D341Med (cell line): ENCODE measurements at places on chromosomes 7 and 10.

- no peak for DNase-seq
These were observed 76.1 kb upstream of the LYZL2 start for GRCh38 chr10:30705625-30706149.

DNA sequence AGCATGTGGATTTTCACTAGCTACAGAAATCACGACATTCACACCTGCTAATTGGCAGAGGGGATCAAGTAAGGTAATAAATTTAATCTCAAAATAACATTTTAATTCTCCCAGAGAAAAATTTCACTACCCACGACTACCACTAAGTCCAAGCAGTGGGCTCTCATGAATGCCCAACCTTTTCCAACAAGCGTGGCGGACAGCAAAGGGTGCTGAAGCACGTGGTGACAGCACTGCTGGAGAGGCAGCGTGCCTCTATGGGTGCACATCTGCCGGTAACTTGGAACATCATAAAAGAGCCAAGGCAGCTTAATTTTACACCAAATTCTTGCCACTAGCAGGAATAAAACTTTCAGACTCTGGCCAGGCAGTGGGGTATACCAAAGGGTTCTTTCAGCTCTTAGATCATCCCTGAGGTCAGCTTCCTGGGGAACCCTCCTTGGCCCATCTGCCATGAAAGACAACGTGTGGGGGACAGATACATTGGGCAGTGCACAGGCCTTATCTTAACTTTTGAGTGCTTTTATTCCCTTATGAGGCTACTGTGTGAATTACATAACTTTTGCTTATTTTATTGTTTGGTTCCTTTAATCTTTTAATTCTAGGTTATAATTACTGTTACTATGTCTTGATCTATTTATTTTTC, 206.7 kb upstream of the KCTD7 start:
- no peak for DNase-seq

- DNase-seq: no peak
These were observed 63.4 kb downstream of the ABI1 start for GRCh38 chr10:26797340-26797739.

DNA sequence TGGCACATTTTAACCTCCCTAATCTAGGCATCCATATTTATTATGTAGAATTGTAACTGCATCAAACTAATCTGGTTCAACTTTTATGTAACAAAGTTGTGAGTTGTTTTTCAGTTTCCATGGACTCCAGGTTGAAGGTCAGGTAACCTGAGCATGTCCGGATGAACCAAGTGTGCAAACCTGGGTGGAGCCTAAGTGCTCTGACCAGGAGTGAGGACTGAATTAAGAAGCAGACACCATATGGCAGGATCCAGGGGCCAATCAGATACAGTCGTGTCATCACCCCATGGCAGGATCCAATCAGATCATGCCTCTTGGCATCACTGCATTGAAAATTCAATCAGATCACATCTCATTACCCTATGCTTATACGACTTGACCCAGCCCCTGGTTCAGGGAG, 41.2 kb upstream of the PHYHIPL start:
- DNase-seq: no peak

DNA sequence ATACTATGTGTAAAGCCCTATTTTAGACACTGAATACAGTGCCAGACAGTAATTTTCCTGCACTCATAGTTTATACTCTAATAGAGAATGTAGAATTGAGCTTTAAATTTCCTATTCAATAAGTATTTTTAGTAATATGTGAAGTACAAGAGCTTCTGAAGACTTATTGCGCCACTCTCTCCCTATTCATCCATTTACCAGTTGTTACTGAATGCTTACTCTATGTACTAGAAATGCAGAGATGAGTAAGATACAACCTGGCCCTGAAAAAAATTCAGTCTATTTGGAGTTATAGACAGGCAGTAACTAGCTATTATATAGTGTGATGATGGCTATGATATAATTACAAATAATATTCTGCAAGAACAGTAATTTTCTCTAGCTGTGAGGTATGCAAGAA, 98.8 kb downstream of the ADK start:
- no peak for DNase-seq

DNA sequence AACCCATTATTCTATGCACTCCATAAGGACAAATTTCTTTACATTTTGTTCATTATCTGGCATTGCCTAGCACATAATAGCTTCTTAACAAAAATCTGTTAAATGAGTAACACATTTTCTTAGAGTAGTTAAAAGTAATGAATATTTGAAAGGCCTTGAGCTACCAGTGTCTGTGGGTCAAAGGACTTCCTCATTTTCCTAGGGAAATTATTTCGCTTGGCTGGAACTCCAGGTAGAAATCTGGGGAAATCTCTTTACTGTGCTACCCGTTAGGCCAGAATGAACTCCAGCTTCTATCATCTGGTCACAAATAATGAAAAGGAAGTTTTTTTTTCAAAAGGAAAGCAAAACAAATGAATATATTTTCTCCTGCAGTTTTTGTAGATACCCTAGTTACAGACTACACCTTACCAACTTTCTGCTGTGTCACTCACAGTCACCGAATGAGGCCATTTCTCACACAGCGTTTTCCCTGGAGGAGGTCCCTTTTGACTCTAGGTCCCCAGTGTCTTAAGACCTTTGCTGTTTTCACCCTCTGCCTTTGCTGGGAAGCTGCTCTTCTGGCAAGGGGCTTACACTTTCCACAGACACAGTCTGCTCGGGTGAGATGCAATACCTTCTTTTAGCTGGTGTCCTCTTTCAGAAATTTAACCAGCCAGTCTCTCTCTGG, 1.6 kb downstream of the SAMD9L start:
- no peak for DNase-seq

DNA sequence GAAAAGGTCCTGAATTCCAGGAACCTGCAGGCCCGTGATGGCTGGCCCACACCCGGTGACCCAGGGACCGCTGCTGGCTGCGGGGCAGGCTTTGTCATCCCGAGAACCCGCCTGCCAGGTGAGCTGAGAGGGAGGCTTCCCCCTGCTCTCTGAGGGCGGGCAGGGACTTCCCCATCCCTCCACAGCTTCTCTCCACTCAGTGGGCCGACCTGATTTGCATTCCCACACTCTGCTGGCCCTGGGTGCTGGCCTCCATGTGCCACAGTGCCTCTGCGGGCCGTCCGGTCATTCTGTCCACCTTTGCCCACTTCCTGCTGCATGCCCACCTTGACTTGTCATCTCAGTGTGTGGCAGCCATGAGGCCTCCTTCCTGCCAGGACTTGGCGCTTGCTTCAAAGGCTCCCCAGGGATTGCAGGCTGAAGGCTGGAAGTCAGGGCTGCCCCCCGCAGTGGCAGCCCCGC, 35.3 kb downstream of the PALD1 start:
- DNase-seq: no peak

GRCh38 chr10:108544500-108545120, 1378.7 kb downstream of the XPNPEP1 start:
- no peak for DNase-seq

GRCh38 chr7:25754333-25754732, 397.7 kb upstream of the NFE2L3 start:
- DNase-seq: no peak

- no peak for DNase-seq
These were observed 56.9 kb downstream of the CTBP2 start for GRCh38 chr10:125103466-125103865.

- DNase-seq: no peak
These were observed 31.3 kb downstream of the GNAT3 start for GRCh38 chr7:80480566-80480965.

DNA sequence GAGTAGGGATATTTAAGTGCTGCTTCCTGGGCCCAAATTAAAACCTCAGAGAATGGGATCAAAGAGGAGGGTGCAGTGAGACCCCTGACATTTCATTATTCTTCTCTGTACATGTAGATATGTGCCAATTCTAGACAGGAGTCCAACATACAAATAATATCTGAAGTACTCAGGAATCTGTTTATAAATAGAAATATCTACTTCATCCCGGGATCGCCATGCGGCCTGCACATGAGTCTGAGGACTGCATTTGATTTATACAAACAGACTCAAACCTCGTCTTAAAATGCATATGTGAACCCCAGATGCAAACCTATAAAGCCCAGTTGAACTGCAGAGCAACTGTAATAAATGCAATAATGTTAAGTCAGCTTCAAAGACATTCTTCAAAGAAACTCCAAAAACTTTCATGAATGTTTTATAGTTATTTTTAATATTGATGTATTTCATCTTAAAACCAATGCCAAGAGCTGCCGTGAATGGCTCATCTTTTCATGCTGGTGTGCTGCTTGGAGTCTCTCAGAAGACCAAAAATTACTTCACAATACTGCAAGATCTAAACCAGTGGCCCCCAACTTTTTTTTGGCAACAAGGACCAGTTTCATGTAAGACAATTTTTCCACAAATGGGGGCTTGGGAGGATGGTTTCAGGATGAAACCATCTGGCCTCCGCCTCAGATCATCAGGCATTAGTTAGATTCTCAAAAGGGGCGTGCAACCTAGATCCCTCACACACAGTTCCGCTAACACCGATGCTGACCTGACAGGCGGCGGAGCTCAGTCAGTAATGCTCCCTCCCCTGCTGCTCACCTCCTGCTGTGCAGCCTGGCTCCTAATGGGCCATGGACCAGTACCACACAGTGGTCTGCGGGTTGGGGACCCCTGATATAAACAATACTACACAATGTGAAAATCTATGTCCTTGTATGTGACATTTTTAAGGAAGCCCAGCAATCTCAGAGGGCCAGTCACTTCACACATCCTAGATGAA, 166.9 kb downstream of the PARD3 start:
- DNase-seq: no peak

DNA sequence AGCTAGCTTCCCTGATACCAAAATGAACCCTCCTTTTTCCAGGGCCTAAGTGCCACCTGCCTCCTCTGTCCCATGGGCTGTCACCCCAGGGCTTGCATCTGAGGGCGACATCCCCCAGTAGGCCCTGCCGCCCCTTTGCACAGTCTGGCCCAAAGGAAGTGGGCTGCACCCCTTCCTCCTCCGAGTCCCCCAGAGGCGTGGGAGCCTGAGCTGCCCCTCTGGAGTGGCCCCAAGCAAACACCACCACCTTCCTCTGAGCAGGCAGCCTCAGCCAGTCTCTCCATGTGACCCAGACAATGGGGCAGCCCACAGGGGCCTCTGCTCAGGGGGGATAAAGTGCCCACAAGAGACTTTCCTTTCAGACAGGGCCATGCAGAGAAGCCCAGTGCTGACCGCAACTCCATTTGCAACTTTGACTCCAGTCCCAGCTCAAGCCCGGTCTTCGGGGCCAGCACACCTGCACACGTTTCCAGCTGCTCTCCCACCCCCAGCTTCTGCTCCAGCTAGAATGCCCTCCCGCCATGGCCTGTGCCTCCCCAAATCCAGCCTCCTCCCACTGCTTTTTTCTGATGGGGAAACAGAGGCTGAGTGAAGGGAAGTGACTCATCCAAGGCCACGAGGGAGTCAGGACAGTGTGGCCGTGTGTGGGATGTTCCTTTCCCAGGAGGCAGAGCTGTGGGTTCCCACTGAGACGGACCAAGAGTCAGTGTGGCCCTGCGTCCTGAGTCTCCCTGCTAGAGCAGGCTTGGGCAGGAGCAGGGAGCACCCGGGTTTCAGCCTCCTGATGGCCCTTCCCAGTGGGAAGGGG, 111.9 kb downstream of the ZMIZ1 start:
- DNase-seq: no peak

DNA sequence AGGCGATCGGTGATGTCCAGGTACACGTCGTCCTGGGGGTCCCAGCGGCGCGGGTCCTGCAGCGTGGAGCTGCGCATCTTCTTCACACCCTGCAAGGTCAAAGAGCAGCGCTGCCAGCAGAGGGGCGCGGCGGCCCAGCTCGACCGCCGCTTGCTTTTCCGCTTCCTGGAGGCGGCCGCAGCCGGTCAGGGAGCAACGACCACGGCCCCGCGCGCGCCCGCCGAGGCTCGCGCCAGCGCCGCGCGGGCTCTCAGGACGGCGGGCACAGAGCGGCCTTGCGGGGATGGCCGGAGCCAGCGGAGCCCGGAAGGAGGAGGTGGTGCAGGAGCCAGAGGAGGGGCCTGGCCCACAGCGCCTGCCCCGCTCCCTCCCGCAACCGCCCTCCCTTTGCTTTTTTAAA, 76.4 kb upstream of the CDC14C start:
- DNase-seq: no peak

- no peak for DNase-seq
These were observed 12.3 kb upstream of the ELN start for GRCh38 chr7:74015670-74016069.

DNA sequence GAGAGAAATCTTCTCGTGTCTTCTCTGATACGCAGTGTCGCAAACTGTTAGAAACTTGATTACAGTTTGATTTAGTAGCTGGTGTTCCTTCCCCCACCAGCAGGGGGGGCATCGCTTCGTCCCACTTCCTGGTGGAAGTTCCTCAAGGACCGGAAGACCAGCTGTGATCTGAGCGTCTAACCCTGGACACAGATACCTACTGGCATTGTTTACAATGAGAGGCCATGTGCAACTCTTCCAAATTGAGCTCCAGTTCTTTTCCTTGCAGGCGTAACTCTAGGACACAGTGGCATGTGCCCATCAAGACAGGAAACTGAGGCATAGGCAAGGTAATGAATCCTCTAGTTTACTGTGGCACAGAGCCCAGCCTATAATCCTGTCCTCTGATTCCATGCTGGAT, 219.0 kb downstream of the CCDC3 start:
- DNase-seq: peak; percentile 61

DNA sequence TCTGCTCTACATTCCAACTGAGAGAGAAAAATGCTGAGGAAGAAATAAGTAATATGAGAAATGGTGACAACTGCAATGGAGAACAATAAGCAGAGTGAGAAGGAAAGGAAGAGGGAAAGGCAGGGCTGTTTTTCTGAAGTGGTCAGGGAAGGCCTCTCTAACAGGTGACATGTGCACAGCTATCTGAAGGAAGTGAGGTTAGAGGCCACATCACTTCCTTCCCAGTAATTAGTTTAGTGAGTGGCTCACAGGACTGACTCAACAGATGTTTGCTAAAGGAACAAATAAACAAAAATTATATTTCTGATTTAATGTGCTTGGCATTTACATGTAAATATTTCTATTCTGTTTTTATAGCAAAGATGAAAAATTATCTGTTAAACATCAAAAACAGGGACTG, 77.9 kb downstream of the ARHGAP21 start:
- DNase-seq: no peak

GRCh38 chr10:91601212-91601611, 31.7 kb downstream of the PPP1R3C start:
- DNase-seq: no peak

- DNase-seq: no peak
These were observed 345.3 kb upstream of the SEMA3C start for GRCh38 chr7:81264116-81264515.

DNA sequence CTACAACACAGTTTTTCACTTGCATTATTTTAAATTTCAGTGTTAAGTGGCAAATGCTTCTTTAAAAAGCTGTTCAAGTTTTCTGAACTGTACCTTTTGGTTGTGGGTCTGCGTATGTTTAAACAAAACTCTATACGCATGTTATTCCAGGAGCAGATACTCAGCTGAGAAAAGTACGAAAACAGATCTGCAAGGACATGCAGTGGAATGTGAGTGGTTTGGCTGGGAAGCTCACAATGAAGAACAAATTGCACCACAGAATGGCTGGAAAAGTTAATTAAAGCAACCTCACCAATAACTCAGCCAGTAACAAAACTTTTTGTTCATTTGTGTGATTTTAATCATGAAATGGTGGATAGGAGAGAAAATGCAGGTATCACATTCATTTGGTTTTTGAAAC, 17.6 kb downstream of the GLI3 start:
- no peak for DNase-seq

GRCh38 chr10:117656385-117657367, 114.1 kb downstream of the EMX2 start:
- no peak for DNase-seq

GRCh38 chr7:51081270-51081890, 235.2 kb downstream of the COBL start:
- DNase-seq: no peak

GRCh38 chr10:76540786-76541185, 1096.8 kb downstream of the KCNMA1 start:
- DNase-seq: no peak

GRCh38 chr10:124722798-124723783, 21.1 kb downstream of the FAM53B start:
- DNase-seq: no peak
